ENCODE measurements at places on chromosomes 1 and 21.
A peak's percentile ranks its signal among the peaks of the same experiment; 100 is the strongest.

- no peak for DNase-seq
Measured at GRCh38 chr1:41900603-41901444, 17.9 kb downstream of the HIVEP3 start.

DNA sequence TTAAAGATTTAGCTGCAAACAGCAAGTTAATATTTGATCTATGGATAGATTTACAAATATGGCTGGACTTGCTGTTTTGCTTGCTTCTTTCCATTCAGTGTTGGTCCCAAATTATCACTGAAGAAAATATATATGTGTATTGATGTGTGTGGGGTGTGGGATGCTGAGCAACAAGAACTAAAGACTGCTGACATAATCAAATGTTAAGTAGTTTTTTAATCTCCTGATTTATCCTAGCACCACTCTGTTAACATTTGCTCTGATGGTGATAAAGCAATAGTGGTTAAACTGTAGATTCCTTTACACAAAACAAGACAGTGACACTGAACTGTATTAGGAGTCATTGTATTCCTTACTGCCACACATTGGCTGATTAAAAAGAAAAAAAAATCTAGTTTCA is 1023.5 kb upstream of the B3GALT2 start:
- DNase-seq = no peak

GRCh38 chr1:22105611-22106207 is 37.2 kb downstream of the WNT4 start:
- no peak for DNase-seq

DNA sequence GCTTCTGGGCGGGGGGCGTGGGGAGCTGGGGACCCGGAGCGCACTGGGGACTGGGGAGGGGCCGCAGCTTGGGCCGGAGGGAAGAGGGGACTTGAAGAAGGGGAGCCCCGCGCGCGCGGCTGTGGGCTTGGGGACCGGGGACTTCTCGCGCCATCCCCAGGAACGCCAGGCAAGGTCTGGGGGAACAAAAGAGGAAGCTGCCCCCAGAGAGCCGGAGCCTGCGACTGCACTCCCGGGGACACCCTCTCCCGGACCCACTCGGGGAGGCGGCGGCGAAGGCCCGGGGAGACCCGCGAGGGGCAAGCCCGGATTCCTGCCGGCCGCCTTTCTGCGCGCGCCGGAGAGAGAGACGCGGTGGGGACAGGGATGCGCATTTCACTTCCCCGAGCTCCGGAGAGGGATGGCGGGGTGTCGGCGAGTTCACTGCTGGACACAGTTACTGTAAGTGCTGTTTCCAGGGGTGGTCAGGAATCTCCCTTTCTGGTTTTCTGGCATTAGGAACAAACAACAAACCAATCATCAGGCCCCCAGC is 732 bp downstream of the ABCG1 start:
- DNase-seq = no peak

- DNase-seq = no peak
Measured at GRCh38 chr1:14693949-14694348, 95.5 kb downstream of the KAZN start.

DNA sequence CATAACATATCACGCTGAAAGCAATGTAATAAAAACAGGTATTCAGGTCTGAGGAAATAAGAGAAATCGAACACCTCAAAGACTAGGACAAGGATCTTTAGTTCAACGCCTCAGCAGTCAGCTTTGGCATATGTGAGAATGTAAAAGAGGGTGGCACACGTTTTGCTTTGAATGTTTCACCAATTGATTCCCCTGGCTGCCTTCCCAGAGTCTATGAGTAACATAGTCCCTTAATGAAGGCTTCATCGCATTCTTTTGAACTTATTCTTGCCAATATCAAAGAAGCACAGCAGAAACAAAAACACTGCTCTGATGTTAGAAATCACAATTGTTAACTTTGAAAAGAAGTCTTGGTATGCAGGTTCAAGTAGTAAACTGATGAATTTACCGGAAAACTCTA is 764.8 kb downstream of the ADGRL2 start:
- DNase-seq = no peak

DNA sequence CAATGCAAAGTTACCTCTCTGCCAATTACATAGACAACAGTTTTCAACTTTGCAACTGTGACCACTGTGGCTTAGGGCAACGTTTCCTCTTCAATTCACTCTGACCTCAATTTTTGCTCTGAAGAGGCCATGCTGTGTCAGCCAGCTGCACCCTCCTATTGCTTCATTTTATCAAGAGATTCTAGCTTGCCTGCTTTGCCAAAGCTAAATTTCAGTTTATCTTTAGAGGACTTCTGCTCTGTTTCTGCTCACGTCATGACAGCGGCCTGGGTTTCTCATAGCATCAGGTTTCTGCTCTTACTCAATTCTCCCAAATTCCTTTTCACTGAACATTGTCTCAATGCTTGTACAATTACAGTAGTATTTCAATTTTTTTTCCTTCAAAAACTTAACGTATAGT is 154.6 kb downstream of the PLA2G4A start:
- DNase-seq = no peak

DNA sequence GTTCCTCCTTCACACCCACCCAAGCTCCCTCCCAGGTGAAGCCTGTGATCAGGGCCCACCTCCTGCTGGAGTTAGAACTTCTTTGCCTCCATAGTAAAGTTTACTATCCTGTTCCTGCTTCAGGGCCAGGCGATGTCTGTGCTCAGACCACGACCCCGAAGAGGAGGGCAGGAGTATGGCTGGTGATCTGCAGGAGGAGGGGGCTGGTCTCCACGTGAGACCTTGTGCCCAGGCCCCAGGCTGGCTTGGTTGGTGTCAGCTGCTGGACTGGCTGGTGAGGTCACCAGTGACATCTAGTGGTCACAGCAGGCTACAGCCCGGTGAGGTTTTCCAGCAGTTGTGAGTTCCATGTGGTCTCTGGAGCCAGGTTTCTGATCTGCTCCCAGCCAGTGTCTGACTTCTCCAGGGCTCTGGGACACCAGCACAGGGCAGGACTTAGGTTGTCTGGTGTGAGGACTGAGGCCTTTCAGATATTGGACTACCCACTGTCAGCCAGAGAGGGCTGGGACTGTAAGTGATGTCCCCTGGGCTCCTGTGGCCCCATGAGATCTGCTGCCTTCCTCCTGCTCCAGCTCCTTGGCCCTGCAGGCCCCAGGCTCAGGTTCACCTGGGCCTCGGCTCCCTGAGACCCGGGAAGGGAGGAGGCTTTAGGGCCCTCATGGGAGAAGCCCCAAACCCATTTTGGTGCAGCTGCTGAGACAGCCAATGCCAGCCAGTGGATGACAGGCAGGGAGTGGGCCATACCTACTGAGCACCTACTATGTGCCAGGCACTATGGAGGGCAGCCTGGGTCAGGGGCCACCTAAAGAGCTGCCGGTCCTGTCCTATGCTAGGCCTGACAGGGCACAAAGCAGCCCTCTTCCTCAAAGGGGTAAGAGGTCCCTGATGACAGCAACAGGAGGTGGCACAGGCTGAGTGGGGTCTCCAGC is 6.0 kb upstream of the UBL4B start:
- peak; percentile 61 for DNase-seq

- peak; percentile 58 for DNase-seq
Measured at GRCh38 chr1:226608699-226609505, 60.3 kb downstream of the STUM start.

DNA sequence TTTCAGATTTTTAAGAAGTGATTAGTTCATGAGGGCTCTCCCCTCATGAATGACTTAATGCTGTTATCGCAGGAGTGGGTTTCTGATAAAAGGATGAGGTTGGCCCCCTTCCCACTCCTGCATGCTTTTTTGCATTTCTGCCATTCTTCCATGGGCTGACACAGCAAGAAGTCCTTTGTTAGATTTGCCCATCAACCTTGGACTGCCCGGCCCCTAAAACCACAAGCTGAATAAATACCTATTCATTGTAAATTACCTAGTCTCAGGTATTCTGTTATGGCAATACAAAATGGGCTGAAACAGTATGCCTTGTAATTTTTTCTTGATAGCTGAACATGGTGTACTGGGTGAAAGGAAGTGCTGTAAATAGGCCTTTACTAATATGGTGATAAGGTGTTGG is 72.7 kb upstream of the DPH5 start:
- no peak for DNase-seq
